ENCODE measurements at places on chromosomes 3 and 15.

DNA sequence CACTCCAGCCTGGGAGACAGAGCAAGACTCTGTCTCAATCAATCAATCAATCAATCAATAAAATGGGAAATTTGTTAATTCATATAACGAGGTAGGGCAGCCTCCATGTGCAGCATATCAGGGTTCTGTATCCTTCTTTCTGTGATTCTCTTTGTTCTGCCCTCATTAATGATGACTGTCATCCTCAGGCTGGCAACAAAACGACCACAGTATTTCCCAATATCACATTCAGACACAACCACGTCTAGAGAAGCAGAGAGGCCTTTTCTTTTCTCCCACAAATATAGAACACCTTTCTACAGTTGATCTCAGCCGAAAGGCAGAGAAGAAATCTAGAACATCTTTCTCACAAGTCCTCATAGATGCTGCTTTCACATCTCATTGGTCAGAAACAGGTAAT, 11.2 kb downstream of the CEP19 start:
- no peak for ATAC-seq

- ATAC-seq: no peak
These were observed 14.9 kb upstream of the SHC4 start for GRCh38 chr15:48978638-48979037.

DNA sequence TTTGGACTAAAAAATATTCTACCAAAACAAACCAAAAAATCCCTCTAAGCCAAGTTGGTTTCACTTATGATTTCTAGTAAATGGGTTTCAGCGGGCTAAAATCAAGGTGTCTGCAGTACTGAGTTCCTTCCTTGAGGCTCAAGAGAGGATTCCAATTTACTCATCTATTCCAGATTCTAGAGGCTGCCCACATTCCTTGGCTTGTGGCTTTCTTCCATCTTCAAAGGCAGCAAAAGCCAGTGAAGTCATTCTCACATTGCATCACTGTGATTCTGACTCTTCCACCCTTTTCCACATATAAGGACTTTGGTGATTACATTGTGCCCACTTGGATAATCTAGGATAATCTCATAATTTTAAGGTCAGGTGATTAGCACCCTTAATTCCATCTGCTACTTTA, 48.1 kb downstream of the DPPA2 start:
- no peak for ATAC-seq

DNA sequence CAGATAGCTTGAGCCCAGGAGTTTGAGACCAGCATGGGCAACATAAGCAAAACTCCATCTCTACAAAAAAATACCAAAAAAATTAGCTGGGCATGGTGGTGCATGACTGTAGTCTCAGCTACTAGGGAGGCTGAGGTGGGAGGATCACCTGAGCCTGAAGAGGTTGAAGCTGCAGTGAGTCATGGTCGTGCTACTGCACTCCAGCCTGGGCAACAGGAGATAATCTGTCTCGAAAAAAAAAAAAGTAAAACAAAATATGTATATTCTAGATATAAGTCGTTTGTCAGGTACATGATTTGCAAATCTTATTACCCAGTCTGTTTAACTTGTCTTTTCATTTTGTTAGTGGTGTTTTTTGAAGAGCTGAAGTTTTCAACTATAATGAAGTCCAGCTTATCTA, 40.2 kb downstream of the ZNF860 start:
- no peak for ATAC-seq

GRCh38 chr15:58438956-58439355, 7.2 kb downstream of the LIPC start:
- ATAC-seq: no peak

GRCh38 chr3:49172551-49173041, 1.2 kb downstream of the KLHDC8B start:
- no peak for ATAC-seq
